HS-5 (cell line): ENCODE measurements at places on chromosomes 11 and 22.

DNA sequence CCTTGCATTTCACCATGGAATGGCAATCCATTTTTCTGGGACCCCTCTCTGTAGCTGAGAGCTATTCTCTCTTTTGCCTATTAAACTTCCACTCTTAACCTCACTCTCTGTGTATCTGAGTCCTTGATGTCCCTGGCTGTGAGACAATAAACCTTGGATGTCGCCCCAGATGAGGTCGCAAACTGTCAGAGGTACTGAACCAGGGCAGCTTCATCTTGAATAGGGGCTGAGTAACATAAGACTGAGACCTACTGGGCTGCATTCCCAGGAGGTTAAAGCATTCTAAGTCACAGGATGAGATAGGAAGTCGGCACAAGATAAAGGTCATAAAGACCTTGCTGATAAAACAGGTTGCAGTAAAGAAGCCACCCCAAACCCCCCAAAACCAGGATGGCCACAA, 68.0 kb downstream of the RSF1 start:
- DNase-seq, result no peak

- DNase-seq, result no peak
Observed at GRCh38 chr11:5398936-5399335, 15.3 kb downstream of the OR51M1 start.

DNA sequence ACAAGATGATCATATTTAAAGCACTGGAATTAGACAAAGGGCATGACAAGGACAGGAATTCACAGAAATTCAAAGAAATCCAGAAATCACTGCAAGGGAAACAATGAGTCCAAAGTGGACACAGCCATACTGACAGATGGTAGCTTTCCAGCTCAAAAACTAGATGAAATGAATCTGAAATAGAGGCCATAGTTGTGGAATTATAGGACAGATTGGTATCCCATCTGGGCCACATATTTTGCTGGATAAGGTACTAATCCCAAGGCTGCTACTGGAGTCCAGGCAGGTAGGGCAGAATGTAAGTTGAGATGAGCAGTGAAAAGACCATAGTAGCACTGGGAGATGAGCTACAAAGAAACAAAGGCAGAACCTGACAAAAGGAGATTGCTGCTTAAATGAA, 258.3 kb upstream of the ANO3 start:
- no peak for DNase-seq

DNA sequence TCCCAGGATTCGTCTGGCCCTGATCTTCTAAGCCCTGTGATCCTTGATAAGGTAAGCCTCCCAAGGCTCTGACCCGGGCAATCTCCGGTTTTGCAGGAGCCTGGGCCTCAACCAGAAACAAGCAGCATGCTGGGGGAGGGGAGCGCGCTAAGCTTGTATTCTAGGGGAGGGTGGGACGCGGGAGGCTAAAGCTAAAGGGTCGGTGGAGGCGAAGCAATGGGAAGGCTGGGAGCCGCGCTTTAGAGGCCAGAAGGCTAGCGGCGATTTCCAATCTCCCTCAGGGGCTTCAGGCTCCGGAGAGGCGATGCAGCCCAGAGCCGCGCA, 753 bp downstream of the PTPN5 start:
- no peak for DNase-seq

GRCh38 chr11:64275031-64275800, 9.2 kb downstream of the BAD start:
- no peak for DNase-seq

GRCh38 chr11:108125096-108125495, 3.7 kb downstream of the ACAT1 start:
- DNase-seq, result no peak

DNA sequence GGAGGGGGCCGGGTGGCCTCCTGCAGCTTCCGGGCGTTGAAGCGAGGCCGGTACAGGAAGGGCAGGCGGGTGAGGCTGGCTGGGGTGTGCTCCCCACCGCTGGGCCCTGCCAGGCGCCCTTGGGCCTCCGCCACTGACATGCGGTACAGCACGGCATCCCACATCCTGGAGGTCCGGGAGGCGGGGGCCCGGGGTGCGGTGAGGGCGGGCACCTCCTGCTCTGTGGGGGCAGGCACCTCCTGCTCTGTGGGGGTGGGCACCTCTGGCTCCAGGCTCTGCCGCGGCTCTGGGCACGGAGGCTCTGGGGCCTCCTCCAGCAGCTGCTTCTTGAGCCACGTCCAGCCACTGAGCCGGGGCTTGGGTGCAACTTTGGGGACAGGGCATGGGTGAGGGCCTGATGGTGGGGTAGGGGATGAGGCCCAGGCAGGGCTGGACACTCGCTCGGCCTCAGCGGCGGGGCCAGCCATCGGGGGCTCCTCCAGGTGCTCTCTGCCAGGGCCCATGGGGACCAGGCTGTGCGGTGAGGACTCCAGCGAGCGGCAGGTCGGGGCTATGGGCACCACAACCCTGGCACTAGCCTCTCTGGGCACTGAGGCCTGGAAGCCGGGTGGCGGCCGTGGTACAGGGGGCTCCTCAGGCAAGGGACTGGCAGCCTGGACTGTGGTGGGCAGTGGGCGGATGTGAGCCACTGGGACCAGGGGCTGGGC, 2.3 kb downstream of the PRR33 start:
- DNase-seq, result no peak

DNA sequence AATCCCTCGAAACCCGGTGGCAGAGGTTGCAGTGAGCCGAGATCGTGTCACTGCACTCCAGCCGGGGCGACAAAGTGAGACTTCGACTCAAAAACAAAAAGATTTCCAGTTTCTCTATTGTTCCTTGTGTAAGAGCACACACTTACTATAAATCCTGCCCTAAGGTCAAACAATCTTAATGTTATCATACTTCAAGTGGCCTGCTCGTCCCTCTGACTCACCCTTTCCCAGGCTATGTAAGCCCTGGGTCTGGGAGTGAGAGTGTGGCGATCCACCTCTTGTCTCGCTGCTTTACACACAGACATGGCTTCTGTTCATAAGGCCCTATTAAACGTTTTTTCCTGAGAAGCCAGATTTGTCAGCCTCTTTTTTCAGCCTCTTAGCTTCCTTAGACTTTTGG, 24.4 kb upstream of the A4GALT start:
- DNase-seq, result no peak

- DNase-seq, result no peak
Observed at GRCh38 chr11:115739878-115740277, 235.7 kb upstream of the CADM1 start.

GRCh38 chr11:18254781-18255361, 6.4 kb upstream of the SAA2 start:
- DNase-seq, result no peak

- no peak for DNase-seq
Observed at GRCh38 chr22:50544078-50544745, 1.5 kb upstream of the KLHDC7B start.

GRCh38 chr11:117766576-117766975, 30.4 kb downstream of the DSCAML1 start:
- DNase-seq, result no peak

DNA sequence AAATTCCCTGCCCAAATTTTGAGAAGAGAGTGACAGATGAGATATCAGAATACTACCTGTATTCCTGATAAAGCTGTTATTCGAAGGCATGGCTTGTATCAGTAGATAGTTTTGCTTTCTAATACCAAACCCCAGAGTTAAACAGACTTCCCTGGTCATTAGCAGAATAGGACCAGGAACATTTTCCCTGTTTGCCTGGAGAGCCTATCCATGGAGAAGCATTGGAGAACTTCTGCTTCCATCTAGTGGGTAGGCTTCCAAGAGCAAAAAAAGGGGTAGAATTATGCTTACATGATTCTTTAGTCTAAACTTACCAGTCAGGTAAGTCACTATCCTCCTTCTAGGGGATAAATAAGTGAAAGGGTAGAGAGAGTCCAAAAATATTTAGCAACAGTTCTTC, 14.2 kb downstream of the PDE3B start:
- no peak for DNase-seq

GRCh38 chr11:120122924-120123683, 14.8 kb downstream of the TRIM29 start:
- DNase-seq, result no peak

- DNase-seq, result no peak
Observed at GRCh38 chr22:29784451-29785361, 17.5 kb downstream of the UQCR10 start.

- DNase-seq, result no peak
Observed at GRCh38 chr22:40602231-40602630, 34.3 kb downstream of the MRTFA start.

GRCh38 chr11:101706541-101706940, 122.7 kb upstream of the TRPC6 start:
- peak; percentile 48 for DNase-seq

DNA sequence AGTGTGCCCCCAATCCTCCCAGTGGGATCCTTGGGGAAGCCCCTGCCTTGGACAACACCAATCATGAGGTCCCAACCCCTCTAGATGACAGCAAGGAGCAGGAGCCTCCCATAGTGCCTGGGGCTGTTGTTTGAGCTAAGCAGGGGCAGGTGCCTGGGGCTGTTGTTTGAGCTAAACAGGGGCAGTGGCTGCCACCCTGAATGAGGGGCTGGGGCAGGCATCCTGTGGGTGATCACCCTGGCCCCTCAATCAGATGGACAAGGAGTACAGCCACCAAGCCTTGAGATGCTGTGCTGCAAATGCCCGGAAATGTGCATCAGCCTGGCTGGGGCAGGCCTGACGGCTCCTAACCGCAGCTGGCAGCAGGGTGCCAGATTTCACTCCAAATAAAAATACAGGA, 66.7 kb downstream of the MYEOV start:
- DNase-seq, result no peak

GRCh38 chr11:128755564-128755963, 61.7 kb downstream of the FLI1 start:
- no peak for DNase-seq

GRCh38 chr11:117747892-117748291, 49.1 kb downstream of the DSCAML1 start:
- no peak for DNase-seq

DNA sequence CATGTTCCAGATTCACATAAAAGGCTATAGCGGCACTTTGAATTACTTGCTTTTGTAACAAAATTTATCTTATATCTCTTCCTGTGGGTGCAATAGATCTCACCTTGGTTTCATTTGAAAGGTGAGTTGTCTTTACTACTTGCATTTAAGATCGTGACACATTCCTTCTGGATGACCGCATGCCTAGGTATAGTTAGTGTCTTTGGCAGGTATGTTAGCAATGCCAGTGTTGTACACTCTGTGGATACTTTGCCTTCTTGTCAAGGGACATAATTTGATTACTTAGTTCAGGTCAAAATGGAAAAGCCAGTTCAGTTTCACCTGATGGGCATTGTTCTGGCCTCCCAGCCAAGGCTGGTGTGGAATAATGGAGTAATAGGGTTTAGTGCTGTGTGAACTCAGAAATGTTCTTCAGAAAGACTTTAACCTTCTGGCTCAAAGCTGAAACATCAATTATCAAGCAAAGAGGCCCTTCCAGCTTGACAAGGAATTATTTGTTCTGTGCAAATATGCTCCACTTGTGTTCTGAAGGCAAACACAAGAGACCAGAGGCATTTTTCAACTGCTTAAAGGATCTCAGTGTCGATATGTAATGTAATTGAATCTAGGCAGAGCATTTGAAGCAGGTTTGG, 64.6 kb downstream of the AMOTL1 start:
- DNase-seq, result no peak

- no peak for DNase-seq
Observed at GRCh38 chr22:23116506-23117263, 25.1 kb downstream of the RSPH14 start.

DNA sequence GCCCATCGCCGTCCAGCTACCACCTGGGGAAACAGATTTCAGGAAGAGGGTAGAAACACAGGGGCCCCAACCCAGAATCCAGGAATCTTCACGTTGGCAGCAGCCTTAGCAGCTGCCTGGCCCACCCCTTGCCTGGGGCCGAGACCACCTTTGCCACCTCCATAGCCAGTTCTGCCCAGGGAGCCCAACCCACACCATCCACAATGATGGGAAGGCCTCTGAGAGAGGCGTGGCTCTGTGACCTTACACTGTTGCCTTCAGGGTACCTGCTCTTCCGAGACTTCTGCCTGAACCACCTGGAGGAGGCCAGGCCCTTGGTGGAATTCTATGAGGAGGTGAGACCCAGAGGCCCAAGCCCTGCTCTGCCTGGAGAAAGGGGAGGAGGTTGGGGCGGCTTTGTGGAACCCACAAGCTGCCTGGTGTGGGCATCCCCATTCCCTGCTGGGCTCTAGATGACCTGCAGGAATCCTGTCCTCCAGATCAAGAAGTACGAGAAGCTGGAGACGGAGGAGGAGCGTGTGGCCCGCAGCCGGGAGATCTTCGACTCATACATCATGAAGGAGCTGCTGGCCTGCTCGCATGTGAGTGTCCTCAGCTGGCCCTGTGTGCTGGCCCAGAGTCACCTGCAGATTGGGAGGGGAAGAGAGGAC, 10.0 kb upstream of the ANKRD13D start:
- DNase-seq, result no peak

- DNase-seq, result no peak
Observed at GRCh38 chr11:13776134-13776815, 107.8 kb downstream of the FAR1 start.

DNA sequence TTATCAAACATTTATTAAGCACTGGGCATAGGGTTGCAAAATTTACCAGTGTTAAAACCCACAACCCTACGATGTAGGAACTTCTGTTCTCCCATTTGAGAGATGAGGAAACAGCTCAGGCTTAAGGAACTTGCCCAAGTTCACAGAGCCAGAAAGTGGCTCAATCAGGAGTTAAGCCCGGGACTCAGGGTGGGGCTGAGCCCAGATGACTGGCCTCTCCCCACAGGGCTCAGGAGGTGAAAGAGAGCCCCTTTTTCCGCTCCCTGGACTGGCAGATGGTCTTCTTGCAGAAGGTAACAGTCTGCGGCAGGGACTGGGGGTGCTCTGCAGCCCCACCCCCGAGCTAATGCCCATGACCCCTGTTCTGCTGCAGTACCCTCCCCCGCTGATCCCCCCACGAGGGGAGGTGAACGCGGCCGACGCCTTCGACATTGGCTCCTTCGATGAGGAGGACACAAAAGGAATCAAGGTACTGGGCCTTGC, 5.6 kb upstream of the ANKRD13D start:
- DNase-seq, result no peak

DNA sequence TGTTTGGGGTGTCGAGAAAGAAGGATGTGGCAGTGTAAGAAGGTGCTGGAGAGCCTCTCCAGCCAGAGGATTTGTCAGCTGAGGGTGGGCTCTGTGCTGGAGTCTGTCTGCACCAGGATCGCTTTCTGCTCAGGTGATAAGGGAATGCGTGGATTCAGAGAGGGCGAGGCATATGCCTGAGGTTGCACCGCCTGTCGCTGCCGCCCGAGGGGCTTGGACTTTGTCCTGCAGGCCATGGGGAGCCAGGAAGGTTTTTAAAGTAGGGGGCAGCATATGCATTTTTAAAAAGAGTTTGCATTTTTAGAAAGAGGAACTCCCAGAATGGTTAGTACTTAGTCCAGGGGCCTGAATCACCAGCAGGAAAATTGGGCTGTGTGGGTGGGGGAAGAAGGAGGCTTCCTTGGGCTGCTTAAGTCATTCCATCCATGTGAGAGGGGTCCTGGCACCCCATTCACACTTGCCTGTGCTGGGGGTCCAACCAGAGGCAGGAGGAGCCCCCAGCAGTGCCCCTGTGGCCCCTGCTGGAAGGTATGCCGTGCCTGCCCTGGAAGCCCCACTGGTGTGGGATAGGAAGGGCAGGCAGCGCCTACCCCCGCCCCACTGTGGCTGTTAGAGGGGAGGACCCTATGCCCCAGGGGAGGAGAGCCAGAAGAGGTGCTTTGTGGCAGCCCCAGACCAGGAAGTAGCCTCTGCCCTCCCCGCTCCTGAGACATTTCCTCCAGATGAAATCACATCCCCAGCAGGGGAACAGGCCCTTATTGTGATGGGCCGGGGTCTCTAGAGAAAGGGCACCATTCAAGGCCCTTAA, 35.8 kb upstream of the MYRF start:
- DNase-seq, result no peak

- DNase-seq, result no peak
Observed at GRCh38 chr22:37632174-37633088, 7.0 kb upstream of the SH3BP1 start.
